Nucleus accumbens (tissue), 56 donors: ENCODE measurements at places on chromosomes 7 and 10.

DNA sequence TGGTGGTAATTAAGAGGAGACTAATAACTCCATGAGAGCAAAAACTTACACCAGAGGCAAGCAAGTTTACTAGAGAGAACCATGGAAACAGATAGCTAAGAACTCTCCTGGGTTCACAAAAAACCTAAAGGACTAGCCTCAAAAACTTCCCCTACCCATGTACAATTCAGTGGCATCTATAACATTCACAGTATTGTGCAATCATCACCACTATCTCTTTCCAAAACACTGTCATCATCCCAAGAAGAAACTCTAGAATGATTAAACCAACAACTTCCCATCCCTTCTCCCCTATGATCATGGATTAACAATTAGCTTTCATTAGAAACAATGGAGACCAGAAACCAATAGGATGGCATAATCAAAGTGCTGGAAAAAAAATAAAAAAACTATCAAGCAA, 1038.3 kb downstream of the LRMDA start:
- DNase-seq: no peak

DNA sequence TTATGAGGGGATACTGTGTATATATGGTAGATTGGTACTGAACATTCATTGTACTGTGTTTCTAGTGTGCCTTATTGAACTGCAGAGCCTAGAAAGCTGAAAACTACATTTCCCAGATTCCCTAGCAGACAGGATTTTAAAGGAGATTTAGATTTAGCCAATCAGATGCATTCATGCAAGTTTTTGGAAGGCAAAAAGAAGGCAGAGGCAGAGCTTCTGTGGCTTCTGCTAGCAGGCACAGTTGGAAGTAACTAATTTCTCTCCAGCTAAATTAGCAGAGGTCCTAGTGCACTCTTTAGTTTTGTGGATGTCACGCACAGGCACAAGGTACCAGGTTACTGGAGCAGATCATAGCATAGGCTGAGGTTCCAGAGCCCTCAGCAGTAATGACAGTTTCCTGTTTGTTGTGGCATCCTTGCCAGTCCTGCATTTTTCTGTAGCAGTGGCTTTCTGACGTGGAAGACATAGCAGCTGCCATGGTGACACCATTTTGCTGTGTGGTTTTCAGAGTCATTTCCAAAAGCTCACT, 83.7 kb upstream of the CCDC71L start:
- no peak for DNase-seq

DNA sequence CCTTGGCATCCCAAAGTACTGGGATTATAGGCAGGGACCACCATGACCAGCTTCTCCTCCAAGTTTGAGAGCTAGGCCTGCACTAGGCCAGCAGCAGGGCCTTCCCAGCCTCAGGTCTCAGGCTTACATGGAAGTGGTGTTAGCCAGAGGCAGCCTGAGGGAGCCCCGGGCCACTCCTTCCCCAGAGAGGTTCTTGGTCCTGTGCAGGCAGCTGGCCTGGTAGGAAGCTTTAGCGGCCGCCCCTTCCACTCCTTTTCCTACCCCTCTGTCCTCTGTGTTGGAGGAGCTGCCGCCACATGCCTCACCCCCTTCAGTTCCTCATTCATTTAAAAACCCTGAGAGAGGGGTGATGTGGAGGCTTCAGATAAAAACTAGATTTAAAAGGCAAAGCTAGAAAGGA, 40.3 kb downstream of the TSPAN15 start:
- no peak for DNase-seq

DNA sequence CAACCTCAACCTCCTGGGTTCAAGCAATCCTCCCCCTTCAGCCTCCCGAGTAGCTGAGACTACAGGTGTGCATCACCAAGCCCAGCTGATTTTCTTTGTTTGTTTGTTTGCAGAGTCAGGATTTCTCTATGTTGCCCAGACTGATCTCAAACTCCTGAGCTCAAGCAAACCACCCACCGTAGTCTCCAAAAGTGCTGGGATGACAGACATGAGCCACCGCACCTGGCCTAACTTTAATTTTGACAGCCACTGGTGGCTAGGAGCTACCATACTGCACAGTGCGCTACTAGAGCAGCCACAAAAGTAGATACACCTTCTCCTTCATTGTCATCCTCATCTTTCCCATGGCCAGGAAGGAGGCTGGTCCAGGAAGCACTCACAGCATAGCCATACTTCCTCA, 31.2 kb upstream of the GATA3 start:
- DNase-seq: no peak

GRCh38 chr7:107694386-107694785, 33.8 kb downstream of the SLC26A4 start:
- DNase-seq: no peak

- no peak for DNase-seq
These were observed 287.6 kb upstream of the HGF start for GRCh38 chr7:82057476-82057875.

DNA sequence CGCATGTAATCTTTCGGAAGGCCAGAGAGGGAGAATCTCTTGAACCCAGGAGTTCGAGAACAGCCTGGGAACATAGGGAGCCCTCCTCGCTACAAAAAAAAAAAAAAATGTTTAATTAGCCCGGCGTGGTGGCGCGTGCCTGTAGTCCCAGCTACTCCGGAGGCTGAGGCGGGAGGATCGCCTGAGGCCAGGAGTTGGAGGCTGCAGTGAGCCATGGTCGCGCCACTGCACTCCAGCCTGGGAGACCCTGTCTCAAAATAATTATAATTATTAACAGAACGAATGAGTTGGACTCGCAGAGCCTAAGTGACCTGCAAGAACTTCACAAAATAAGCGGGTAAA, 794 bp downstream of the PCGF6 start:
- no peak for DNase-seq

DNA sequence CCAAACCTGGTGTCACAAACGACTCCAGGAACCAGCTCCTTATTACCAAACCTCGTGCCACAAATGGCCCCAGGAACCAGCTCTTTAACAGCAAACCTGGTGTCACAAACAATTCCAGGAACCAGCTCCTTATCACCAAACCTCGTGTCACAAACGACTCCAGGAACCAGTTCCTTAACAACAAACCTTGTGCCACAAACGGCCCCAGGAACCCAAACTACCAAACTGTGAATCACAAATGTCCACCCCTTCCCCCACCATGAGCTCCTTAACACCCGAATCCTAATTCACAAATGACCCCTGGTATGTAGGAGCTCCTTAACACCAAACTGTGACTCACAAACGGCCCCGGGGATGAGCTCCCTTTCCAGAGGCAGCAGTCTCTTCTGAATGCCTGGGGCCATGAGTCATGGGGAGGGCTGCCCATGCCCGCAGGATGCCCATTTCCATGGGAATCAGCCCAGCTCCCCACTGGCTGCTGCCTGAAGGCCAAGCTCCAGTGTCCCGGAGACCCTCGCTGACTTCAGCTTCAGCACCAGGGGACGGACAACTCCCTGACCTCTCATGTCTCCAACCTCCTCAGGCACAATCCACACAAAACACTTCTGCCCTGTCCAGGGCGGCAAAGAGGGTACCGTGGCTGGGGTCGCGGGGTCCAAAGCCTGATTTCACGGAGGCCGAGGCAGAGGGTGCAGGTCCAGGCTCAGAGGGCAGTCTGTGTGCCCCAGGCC, 213.1 kb downstream of the ELFN1 start:
- DNase-seq: no peak

DNA sequence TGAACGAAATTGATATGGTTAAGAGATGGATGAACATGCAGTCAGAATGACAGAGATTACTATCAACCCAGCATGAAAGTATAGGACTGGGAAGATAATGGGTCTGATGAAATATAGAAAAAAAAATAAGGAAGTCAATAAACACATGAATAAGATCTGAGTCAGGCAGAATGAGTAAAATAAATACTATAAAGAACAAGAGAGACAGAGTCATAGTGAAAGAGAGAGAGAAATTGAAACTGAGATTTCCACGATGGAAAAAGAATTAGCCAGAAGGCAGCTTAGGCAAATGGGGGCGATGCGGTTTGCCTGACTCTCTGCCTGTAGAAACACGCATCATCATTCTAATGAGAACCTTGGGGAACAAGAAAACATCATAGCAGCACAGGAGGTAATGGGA, 26.6 kb downstream of the SEMA3D start:
- no peak for DNase-seq

DNA sequence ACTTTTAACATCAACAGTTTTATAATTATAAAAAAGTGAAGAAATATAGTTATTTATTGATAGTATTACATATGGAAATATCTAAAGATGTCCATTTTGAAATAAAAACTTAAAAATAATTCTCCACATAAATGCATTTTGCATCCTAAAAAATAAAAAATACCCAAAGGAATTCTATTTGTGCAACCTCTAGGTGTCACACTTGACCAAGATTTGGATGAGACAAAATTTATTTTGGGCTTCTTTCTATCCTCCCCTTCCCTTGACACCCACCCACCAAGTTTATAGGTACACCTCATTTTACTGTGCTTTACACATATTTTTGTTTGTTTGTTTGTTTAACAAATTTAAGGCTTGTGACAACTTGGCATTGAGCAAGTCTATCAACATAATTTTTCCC, 3.3 kb upstream of the THSD7A start:
- DNase-seq: no peak

DNA sequence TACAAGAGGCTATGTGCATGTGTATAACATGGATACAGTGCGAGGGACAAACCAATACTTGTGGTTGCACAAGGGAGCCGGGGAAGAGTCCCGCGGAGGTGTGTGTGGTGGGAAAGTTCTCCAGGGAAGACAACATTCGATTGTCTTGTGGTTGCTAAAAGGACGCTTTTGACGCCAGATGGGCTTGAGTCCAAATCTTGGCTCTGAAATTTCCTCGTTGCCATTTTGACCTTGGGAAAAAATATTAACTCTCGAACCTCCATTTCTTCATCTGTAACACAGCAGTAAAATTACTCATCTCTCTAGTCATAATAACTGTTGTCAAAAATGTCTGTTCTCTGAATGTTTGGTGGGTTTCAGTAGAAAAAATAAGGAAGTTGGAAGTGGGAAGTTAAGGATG, 16.5 kb downstream of the PLXDC2 start:
- no peak for DNase-seq

GRCh38 chr7:139095194-139095659, 14.3 kb downstream of the ZC3HAV1 start:
- DNase-seq: no peak

- DNase-seq: no peak
These were observed 125.5 kb downstream of the PTPN20 start for GRCh38 chr10:47036771-47037170.

DNA sequence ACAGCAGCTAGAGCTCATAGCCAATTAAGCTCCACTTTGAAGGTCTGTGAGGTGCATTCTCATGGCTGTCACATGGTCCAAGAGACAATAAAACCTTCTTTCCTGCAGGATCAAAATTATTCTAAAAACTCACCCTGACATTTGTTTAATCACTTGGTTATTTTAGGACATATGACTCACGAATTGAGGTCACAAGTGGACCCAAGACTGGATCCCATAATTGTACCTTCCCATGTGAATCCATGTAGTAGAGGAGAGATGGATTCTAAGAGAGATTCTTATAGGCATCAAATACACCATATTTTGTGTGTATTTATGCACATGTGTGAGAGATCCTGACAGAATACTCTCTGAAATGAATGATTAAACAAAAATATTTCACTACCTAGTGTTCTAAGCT, 18.1 kb downstream of the POLR1F start:
- DNase-seq: no peak

DNA sequence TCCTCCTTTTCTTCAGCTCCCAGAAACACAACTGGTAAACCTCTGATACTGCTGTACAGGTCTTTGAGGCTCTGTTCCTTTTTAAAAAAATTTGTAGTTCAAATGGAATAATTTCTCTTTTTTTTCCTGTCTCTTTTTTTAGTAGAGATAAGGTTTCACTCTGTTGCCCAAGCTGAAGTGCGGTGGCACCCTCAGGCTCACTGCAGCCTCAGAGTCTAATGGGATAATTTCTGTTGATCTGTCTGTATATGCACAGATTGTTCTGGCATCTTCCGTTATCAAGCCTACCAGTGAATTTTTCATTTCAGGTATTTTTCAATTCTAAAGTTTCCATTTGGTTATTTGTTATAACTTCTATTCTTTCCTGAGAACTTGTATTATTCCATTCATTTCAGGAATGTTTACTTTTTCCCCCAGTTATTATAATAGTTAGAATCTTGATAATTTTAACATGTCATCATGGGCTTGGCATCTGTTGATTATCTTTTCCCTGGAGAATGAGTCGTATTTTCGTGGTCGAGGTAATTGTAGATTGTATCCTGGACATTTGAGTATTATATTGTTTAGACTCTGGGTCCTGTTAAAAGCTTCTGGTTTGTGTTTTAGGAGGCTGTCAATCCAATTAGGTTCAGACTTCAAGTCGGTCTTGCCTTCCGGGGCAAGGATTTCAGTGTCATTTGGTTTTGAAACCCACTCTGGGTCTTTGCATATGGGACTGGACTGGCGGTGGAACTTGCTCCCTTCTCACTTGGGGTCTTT, 24.5 kb downstream of the CRCP start:
- DNase-seq: no peak

DNA sequence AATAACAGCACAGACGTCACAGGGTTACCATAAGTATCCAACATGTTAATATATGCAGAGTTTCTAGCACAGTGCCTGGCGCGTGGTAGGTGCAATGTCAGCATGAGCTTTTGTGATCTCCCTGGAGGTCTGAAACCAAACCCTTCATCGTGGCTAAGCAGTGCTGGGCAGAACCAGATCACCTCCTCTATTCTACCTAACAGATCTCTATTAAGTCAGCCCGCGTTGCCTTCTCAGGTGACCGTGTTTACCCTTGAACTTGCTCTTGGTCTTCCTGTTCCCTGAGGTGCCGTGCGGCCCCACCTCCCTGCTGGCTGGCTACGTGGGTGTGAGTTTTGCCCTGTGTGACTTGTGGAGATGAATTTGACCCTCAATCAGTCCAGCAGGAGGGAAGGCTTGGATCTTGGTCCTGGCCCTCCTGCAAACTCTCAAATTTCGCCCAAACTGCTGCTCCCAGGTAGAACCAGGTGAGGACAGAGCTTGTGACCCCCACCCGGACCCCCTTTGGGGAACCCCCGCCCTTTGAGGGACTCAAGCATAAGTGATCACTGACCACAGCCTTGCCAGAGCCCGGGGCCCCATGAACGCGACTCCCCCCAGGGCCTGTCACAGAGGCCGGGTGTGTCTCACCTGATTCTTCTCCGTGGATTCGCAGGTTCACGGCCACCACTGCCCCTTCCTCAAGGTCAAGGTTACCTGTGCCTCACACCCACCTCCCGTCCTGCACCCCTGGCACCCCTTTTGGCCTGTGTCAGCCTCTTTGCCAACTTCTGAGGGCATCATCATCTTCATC, 54.2 kb downstream of the ELFN1 start:
- DNase-seq: no peak
